ENCODE measurements at places on chromosomes 16 and 17.

DNA sequence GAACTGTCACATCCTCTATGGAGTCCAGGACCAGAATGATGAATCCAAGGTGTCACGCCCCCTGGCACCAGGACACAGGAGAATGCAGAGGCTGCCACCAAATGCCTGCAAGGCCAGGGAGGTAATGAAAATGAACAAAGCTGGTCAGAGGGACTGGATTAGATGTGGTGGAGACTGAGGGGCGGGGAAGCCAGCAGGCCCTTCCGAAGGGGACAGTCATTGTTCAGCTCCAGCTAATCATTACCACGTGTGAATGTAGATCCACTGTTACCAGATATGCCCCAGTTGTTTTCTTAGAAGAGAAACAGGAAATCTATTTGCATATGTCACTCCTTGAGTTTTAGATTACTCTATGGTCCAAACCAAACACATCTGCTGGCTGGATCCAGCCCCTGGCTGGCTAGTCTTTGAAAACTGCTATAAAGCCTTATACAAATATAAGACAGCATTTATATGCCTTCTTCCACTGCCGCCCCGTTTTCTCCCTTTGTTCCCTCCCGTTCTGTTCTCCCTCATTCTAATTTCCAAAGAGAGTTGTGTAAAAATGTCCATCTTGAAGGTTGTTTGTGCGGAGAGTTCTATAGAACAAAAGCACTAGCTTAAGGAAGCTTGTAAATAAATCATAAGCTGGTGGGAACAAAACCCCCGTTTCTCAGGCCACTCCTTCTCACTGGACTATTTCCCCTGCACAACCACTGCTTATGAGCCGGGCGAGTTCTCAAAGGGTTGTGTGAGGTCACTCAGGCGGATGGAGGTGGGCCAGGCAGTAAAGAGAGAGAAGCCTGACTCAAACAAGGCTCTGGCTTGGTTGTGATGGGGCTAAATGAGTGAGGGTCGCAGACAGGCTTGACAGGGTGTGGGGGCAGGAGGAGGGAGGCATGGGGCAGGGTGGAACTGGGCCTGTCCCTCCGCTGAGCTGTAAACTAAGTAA lies 14.2 kb downstream of the CRYM start:
- DNase-seq = peak; percentile 98

DNA sequence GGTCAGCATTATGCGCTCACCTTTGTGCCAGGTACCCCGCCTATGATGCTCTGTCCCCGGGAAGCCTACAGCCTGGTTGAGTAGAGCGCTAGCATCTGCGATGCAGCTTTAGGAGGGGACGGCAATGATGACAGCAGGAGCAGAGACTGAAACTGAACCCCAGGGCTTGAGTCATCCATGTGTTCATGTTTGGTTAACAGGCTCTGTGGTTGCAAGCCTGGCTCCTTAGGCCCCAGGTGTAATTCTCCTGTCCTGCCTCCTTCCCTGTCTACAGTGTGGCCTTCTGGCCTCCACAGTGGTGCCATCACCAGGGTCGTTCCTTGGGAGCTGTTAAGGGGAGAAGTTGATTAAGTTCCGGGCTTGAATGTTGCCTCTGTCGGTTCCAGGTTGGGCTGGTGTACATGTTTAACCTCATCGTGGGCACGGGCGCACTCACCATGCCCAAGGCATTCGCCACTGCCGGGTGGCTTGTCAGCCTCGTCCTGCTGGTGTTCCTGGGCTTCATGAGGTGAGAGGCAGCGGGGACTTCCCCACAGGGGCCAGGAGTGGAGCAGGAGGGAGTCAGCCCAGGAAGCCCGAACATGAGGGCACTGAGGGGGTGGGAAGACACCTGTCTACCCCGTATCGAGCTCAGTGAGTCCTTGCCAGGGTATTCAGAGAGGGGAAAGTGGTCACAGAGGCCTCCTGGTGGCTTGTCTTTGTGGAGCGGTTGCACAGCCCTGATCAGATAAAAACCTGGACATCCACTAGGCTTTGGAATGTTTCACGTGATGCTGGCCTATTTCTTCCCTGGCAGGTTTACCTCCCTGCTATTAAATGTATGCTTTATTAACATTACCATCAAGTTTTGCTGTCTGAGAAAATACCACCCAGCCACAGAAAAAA lies 9.2 kb upstream of the NAT9 start:
- no peak for DNase-seq

DNA sequence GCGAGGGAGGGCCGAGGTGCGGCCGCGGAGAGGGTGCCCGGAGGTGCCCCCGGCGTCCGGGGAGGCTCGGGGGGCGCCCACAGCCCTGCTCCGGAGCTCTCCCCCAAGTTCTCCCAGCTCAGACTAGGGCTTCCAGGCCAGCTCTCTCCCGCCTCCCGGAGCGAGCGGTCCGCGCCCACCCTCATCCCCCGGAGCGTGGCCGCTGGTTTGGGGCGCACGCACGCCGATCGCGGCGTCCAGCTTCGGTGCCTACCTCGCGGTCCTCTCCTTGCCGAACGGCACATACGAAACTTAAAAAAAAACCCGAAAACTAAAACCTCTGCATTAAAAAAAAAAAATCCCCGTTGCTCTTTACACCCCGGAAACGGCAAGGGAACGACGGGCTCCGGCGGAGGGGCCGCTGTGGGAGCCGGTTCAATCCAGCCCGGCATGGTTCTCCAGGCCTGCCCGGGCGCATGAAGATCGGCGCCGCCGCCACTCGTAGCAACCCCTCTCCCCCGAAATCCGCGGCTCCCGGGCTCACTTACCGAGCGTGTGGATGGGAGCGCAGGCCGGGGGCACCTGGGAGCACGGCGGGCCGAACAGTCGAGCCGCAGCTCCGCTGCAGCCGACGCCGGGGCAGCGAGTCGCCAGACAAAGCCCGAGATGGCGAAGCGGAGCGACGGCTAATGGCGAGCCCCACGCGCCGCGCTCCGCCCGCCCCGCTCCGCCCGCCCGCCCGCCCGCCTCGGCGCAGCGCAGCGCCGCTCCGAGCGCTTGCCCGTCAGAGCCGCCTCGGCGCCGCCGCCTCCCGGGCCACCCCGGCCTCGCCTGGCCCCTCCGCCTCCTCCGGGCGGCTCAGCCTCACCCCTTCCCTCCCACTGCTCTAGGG lies 973 bp upstream of the UBTF start:
- DNase-seq = peak; percentile 66

- DNase-seq = no peak
Measured at GRCh38 chr16:24124291-24124690, 131.8 kb upstream of the CACNG3 start.

GRCh38 chr16:27449434-27450195 lies 47.6 kb downstream of the IL21R start:
- no peak for DNase-seq

DNA sequence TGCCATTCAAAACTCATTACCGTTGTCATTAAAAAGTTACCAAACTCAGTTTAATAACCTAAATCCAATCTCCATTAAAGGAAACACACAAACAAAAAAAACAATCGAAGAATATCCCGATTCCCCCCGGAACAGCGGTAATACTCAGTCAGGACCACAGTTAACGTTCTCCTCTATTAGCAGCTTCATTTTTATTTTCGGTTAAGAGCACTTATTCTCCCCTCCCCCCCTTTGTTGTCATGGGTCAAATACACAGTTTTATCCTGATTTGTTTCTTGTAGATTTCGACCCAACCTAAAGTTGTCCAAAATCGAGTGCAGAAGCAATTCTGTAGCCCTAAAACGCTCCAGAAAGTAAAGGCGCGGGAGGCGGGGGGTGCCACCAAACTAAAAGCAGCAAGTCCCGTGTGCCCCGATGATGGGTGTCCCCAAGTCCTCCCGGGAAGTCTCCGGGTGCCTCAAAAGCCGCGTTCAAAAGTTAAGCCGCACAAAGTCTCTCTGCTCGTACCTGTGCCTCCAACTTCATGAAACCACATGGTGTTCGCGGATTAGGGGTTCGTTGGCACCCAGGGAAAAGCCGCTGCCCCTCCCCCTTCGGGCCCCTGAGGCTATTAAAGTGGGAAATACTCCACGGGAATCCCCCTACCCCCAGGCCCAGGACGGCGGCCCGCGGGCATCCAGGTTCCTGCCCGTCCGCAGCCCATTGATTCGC lies 996 bp downstream of the SUMO2 start:
- DNase-seq = no peak

- DNase-seq = peak; percentile 53
Measured at GRCh38 chr17:7862692-7863437, 5.1 kb downstream of the CYB5D1 start.

GRCh38 chr17:19723964-19724363 lies 7.6 kb upstream of the SLC47A2 start:
- DNase-seq = no peak

DNA sequence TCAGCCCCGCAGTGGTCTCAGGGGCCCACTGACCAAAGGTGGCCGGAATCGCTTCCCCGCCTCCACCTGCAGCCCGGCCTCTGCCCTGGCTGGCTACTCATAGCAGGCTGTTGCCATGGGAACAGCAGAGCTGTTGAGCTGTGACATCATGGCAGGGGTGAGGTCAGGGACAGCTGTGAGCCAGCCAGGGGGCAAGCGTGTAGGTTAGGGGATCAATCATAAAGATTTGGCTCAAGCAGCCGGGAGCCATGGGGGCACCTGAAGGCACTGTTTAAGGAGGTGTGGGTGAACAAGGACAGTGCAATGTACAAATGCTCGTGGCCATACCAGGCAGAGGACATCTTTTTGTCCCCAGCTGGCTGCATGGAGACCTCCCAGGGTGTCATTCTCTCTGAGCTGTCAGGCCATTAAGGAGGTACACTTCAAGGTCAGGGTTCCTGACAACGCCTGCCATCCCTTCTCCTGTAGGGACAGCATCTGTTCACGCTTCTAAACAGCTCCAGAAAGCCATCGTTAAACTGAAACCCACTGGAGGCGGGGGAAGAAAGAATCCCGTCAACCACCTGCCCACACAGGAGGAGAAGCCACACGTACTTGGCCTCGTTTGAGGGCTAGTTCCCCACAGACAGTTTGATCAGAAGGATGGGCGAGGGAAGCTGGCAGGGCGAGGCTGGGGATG lies at the start of gene CEP295NL:
TSS of gene CEP295NL (minus strand) at position 101 of the 679 bp plus-strand sequence. CDS start 1,373 bp downstream, outside the sequence.
- no peak for DNase-seq

- no peak for DNase-seq
Measured at GRCh38 chr16:81541314-81541713, 96.7 kb downstream of the CMIP start.

GRCh38 chr16:4376126-4376892 lies 4.7 kb downstream of the VASN start:
- no peak for DNase-seq
